ENCODE measurements at places on chromosomes 7 and 10. TPM values are rescaled to one million over a fixed set of nuclear protein-coding genes. Genes with fewer than 3 reads are reported as not detected.

The SMIM30 gene
- 187 TPM for total RNA-seq

The CDH23 gene
- total RNA-seq, result 0.16 TPM

The CFAP43 gene
- total RNA-seq, result not detected

The ANKRD2 gene
- total RNA-seq, result 61.9 TPM

The HK1 gene
- 79.2 TPM for total RNA-seq

The ICA1 gene
- total RNA-seq, result not detected

The PIP gene
- not detected for total RNA-seq

The DDC gene
- total RNA-seq, result not detected

GRCh38 chr10:122674781-122675180 is 24.9 kb downstream of the C10orf120 start:
- no peak for DNase-seq

- DNase-seq, result no peak
These were observed 18.2 kb downstream of the GPR146 start for GRCh38 chr7:1062296-1063294.

DNA sequence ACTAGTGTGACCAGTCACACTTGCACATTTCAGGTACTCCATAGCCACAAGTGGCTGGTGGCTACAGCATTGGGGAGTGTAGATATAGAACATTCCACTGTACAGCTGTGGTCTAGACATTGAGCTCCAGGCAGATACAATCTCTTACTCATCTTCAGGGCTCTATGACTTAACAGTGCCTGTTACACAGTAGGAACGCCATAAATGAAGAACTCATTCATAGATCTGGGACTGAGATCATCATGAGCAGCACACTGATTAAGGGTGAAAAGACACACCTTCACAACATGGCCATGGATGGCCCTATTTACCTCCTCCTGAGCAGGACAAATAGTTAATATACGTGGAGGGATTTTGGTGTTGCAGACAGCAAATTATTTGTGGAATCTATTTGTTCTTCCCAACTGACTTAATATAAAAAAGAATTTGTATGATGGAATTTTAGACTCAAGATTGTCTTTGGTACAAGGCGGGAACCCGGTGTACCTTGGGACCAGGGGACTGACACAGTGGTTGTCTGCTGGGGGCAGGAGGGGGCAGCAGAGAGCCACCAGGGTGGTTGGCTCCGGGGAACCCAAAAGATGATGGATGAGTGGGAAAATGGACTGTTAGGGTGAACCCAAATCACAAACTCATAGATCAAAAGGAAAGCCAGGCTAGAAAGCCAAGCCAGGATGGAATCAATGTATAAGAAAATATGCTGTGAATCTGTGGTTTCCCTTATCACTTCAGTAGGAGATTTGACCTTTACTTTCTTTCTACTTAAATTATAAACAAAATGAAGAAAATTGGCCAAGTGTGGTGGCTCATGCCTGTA is 24.3 kb upstream of the CPA2 start:
- peak; percentile 80 for DNase-seq

DNA sequence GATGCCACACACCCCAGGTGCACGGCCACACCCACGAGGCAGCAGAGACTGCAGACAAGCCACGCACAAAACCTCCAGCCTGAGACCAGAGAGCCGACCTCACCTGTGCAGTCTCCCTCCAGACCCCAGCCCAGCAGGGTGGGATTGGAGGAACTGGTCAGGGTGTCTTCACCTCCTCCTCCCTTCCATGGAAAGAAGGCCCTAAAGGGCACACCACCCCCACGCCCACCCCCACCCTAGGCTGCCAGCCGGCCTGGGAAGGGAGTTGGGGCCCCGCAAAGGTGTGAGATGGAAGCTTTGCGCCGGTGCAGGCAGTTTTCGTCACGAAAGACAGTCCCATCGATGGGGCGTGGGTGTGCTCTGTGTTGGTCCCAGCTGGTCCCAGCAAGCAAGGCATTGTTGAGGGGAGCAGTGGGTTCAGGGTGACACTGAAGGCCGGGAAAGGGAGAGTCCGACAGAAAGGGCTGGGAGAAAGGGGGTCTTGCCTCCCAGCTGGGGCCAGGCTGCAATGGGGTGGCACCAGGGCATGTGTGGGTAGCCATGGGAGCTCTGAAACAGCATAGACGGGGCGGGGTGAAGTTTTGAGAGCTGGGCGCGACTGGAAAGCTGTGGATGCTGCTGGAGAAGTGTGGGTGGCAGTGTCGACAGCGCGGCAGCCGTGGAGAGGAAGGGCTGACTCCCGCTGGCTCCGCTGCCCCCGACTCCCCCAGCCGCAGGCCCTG is 349.2 kb downstream of the GLRX3 start:
- no peak for DNase-seq

DNA sequence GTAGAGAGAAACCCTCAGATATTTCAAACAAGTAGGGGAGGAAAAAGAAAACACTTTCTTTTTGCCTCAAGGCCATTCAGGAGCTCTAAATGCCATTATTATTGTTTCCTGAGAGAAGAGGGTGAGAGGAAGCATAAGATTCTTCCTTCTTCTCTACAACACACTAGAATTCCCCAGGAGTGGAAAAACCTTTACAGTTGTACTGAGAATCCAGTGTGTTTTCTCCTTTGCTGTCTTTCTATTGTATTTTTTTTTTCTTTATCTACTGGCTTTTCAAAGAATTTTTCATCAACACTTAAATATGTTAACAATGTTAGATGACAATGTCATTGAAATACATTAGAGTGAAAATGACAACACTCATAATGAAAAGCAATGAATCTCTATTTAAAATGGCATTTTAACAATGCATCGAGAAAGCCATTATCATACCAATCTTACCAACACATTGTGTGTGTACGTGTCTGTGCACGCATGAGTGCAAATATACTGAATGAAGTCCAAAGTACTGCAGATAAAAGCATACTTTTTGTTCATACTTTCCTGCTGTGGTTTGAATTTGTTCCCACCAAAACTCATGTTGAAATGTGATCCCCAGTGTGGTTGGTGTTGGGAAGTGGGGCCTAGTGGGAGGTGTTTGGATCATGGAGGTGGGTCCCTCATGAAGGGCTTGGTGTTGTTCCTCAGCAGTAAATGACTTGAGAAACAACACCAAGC is 24.2 kb upstream of the MACC1 start:
- peak; percentile 62 for DNase-seq

DNA sequence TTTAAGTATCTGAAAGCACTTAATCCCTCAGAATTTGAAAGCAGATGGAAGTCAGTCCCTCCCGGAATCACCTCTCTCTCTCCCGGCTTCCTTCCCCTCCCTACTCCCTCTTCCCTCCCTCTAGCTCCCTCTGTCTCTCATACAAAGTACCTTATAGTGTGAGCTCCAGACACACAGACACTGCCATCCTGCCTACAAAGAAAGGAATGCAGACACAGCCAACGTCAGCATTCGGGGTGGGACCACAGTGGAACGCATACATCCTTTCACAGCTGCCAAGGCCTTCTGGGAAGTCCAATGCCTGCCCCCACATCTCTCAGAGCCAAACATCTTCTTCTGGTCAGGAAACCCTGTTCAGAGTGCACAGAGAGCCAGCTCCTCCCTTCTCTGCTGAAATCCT is 9.3 kb downstream of the NOD1 start:
- DNase-seq, result peak; percentile 95

DNA sequence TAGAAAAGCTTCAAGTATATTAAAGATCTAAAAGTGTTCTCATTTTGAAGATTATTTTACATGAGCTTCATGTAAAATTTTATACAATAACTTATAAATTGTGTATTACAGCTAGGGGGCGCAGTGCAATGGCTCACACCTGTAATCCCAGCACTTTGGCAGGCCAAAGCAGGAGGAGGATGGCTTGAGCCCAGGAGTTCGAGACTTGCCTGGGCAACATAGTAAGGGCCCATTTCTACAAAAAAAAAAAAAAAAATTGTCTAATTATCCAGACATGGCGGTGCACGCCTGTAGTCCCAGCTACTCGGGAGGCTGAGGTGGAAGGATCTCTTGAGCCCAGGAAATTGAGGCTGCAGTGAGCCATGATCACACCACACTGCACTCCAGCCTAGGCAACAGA is 16.6 kb downstream of the ACBD5 start:
- DNase-seq, result peak; percentile 26

GRCh38 chr10:100730725-100731406 is 14.5 kb upstream of the PAX2 start:
- no peak for DNase-seq

DNA sequence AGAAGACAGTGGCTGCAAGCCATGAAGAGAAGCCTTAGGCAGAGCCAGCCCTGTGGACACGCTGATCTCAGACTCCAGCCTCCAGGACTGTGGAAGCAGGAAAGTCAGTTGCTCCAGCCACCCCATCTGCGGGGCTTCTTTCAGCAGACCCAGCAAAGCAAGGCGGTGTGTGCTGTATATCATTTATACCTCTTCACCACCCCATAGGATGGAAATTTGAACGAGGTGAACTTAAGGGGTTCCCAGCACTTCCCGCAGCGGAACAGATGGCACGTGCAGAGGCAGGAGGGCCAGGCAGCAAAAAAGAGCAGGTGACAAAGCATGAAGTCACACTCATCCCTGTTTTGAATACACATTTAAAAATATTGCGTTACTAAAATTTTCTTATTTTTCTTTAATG is 159.4 kb downstream of the ADARB2 start:
- no peak for DNase-seq

DNA sequence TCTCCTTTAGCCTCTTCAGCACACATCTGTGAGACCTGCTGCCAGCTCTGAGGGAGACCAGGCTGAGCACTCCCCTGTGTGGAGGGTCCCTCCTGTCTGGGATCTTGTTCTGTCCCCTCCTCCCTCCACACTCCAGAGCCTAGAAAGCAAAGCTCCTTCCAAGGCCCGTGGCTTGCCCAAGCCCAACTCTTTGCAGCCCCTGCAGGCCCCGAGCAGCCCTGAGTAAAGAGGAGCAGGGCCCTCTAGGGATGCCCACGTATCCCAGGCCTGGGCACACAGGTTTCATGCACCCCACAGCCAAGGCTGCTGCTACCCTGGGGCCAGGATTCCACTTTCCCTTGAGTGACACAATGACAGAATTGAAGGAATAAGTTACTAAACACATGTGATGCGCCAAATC is 24.0 kb downstream of the COBL start:
- DNase-seq, result no peak

DNA sequence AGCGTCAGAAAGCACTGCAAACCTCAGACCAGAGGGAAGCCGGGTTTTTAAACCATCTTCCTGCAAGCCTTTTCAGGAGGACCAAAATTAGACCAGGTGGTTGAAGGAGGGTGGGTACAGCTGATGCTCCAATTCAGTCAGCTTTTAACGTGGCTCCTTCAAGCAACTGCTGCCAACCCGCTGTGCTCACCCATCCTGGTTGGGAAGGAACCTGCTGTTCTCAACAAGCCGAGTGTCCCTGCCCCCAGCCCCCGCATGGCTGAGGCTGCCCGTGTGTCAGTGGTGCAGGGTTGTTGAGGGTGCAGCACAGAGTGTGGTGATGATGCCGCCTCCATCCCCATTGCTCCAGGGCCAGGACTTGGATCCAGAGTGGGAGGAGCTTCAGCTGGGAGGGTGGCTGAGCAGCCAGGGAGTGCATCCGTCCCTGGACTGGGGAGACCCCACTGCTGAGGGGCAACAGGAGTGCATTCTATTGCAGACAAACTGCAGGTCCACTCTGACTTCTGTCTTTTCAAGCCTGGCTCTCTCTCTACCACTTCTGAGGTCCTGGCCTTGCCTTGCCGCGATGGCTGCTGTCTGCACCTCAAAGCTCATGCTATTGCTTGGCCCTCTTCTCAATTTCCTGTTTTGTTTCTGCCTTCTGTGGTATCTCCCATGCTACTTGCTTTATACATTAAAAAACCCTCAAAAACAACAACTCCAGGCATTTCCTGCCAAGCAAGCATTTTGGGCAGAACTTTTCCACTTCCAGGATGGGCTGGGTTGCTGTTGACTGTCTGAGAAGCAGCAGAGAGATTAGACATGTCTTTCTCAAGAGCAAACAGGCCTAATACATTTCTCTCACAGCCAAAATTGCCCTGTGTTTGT is 134.7 kb downstream of the DNAJB6 start:
- DNase-seq, result no peak

DNA sequence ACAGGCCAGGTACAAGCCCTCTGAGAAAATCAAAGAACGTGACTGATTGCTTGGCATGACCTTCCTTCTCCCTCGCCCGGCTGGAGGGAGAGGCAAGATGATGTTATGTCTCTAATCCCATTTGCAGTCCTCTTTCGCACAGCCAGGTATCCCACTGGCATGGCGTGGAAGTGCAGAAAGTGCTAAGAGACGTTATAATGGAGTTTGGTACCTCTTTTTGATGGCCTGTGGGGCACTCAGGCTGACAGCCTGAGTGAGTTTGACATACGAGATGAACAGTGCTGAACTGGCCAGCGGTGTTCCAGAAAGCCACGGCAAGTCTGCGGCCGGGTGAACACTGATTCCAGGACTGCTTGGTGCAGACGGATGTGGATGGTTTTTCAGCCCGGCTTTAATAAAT is 241.6 kb downstream of the RAB11FIP2 start:
- DNase-seq, result no peak

DNA sequence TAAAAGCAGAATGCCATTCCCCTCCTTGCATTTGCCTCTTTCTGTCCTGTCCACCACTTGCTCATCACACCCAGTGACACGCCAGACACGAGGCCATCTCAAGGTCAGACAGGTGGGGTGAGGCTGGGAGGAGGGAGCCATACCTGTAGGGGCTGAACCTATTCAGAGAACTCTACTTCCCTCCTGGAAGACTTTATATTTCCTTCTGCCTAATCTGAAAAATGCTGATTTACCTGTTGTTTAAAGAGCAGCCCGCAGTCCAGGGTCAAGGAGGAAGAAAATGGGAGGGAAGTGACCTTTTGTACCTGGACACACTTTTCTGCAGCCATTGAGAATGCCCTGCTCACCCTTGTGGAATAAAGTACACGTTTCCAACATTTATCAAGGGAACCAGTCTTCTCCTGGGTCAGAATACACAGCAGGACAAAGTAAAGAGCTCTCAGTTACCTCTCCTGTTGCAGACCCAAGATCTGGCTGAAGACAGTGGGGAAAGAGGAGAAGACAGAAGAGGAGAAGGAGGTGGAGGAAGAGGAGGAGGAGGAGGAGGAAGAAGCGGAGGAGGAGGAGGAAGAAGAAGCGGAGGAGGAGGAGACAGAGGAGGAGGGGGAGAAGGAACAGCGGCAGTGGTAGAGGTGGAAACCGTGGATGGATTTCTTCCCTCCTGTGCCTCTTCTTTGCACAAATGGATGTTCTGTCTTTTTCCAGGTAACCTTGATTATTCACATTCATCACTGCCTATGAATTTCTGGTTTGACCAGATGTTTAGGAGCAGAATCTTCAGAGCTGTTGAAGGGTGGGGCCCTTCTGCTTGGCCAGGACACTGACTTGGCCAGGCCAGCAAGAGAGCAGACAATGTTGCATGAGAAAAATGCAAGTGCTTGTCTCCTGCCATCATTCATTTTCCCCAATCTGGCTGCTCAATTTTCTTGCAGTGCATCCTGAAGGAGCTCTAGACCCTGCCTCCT is 1.2 kb upstream of the BLNK start:
- no peak for DNase-seq

DNA sequence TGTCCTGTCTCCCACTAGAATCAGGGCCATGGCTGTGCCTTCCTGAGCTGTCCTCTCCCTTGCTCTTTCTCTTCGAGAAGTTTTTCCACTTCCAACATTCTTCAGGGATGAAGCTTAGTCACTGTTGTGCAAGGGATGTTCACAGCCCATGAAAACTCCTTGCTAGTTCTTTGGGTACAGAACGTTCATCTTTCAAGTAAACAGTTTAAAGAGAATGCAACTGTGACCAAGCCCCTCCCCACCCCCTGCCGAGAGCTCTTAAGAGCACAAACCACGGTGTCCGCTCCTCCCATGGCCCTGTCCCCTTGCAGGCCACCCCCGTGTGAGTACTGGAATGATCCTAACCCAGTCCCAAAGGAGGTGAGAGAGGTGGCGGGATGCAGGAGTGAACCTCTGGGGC is 161.1 kb upstream of the RHEB start:
- no peak for DNase-seq
